Activated T-helper 1 cell treated with anti-CD3 and anti-CD28 coated beads, Interleukin-2, amount 50 U/mL, for 16 hours (primary cell): ENCODE measurements at places on chromosomes 7 and 10.

DNA sequence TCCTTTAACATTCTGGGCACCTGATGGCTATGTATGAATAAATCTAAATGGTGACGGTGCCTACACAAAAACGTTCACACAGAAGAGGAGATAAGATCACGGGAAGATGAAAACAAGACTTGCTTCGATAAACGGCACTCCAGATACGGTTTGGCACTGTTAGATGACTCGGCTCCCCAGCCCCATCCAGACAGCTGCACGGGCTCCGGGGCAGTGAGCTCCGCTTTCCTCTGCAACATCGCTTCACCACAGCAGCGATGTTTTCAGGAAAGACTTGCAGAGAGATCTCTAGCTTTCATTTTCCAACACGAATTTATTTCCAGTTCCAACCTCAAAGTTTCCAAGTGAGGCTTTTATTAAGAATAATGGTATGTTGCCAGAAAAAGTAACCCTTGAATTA, 132.1 kb downstream of the KLF6 start:
- no peak for DNase-seq

- no peak for DNase-seq
These were observed 5.4 kb downstream of the ANKIB1 start for GRCh38 chr7:92251181-92251580.

DNA sequence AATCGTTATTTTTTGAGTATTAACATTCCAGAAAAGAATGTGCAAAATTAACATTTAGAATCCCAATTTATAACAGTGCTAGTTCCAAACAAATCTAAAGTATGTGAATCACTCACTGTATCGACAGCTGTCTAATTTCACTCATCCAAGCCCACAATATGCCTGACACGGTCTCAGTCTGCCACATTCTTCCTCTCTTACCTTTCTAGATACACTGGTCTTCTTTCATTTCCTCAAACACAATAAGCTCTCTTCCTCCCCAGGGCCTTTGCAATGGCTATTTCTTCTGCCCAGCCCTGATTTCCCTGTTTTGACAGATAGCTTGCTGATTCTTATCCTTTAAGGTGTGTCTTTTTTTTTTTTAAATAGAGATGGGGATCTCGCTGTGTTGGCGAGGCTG, 48.8 kb downstream of the UBE2H start:
- DNase-seq: no peak

GRCh38 chr10:94093286-94093905, 99.7 kb downstream of the PLCE1 start:
- DNase-seq: no peak

- DNase-seq: no peak
These were observed 526.9 kb upstream of the VSTM2A start for GRCh38 chr7:54015251-54015650.
